AG04449 (cell line): ENCODE measurements at places on chromosomes 1 and 21.

DNA sequence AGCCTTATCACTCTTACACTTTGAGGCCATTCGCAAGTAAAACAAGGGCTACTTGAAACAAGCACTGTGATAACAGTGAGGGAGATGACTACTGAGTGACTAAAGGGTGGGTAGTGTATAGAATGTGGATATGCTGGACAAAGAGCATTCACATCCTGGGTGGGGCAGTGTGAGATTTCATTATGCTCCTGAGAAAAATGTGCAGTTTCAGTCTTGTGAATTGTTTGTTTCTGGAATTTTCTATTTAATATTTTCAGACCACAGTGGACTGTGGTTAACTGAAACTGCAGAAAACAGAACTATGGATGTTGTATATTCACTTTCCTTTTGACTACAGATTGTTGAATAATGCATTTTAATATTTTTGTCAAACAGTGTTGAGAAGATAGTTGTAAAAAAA lies 25.1 kb upstream of the B3GALT2 start:
- DNase-seq: peak; percentile 73

DNA sequence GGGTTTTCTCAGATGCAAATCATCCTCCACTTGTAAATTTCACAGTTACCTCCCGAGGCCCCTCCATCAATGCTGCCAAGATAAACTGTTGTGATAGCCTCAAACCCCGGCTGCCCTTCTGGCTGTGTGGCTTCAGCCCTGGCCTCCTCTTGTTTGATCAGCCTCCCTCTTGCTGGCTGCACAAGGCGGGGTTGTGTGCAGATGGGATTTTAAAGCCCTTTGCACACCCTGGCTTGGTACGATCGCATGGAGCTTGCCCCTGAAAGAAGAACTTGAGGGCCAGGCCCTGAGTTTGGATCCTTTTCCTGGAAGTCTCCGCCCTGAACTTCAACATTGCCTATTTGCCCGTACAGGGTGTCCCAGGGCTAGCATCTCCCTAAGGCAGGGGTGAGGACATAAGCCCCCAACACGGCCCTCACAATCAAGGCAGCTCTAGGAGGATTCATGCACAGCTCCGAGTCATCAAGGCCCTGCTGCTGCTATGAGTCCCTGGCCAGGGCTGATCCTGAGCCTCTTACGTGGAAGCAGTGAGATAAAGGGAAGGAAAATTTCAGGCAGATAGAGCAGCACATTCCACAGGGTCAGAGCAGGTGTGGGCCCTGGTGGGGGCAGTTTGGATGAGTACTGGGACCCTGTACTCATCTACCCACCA lies 181.2 kb upstream of the VAMP3 start:
- no peak for DNase-seq

- peak; percentile 19 for DNase-seq
Observed at GRCh38 chr1:238653693-238654321, 732.6 kb upstream of the CHRM3 start.

- no peak for DNase-seq
Observed at GRCh38 chr1:91011726-91012125, 10.1 kb downstream of the ZNF644 start.

DNA sequence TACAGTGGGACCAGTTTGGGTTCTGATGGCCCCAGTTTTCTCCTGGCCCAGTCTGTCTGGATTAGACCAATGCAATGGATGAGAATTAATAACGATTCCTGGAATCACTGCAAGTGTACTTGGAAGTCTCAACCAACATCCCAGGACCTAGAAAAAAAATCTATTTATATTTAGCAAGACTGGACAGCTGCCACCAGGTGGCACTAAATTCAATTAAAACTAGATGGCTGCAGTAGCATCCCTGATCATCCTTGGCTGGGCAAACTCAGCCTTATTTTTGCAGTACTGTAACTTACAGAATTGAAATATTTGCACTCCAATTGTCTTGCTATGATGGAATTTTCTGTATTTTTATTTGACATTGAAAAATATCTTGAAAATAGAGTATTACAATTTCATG lies 165.7 kb downstream of the NCAM2 start:
- peak; percentile 33 for DNase-seq

- no peak for DNase-seq
Observed at GRCh38 chr1:25580927-25581326, 35.7 kb upstream of the MAN1C1 start.

DNA sequence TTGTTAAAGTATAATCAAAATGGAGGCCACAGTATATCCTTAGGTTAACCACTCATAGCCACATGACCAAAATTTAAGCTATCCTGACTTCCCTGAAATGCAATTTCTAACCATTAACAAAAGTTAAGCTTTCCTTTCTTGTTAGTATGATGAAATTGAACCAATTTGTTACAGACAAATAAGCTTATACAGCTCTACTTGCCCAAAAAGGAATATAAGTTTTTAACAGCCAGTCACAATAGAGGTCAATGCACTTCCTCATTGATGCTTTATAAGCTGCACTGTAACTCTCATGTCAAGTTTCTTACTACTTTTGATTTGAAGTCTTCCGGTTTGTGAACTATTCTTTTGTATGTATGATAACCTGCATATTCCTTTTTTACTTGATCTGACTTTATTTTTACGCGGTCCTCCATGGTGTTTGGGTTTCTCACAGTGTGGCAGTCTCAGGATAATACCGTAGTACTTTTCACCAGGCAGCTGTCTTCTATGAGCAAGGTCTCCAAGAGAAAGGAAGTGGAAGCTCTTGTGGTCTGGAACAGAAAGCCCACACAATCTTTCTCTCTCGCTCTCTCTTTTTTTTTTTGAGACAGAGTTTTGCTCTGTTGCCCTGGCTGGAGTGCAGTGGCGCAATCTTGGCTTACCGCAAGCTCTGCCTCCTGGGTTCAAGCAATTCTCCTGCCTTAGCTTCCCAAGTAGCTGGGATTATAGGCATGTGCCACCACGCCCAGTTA lies 331.6 kb downstream of the SRGAP2C start:
- no peak for DNase-seq

GRCh38 chr1:110318046-110318445 lies 21.1 kb upstream of the RBM15 start:
- no peak for DNase-seq
